IMR-90 (cell line): ENCODE measurements at places on chromosomes 5 and 9.

DNA sequence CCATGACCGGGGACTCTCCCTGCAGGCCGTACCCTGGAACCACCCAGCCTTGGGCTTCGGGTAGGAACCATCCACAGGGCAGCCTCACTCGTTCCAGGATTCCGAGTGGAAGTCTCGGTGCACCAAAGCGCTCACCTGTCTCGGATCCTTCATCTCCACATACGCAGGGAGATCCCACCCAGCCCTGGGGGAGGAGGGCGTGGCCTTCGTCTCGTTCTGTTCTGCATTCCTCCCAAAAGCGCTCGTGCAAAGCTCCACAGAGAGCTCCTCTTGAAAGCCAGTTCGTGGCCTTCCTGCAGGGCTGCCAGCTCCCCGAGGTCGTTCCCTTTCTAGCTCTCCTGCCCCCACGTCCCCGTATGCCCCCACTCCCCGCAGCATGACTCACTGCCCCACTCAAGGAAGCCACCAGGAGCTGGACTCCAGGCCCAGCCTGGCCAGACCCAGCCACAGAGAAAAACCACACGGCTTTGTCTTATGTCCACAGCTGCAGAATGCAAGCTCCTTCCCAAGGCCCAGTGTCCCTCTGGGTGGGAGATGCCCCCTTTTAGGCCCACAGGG is 65.0 kb upstream of the SARDH start:
- peak; percentile 33 for DNase-seq

DNA sequence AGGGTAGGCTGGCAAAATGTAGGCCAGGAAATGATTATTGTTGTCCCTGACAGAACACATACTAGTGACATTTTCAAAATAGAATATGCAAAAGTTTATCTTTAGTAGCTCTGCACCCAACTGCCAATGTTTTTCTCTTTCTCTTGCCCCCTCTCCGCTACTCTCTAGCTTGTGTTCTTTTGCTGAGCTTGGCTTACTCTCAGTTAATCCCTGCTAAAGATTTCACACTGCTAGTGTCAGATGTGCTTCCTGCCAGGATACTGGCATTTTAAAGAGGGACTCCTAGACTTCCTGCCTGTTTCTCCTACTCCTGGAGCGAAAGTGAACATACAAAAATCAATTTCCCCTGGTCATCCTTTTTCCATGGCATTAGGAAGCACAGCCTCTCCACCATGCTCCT is 260.5 kb downstream of the ARRDC3 start:
- DNase-seq, result no peak

GRCh38 chr9:28770827-28771226 is 1197.5 kb upstream of the C9orf72 start:
- DNase-seq, result no peak

DNA sequence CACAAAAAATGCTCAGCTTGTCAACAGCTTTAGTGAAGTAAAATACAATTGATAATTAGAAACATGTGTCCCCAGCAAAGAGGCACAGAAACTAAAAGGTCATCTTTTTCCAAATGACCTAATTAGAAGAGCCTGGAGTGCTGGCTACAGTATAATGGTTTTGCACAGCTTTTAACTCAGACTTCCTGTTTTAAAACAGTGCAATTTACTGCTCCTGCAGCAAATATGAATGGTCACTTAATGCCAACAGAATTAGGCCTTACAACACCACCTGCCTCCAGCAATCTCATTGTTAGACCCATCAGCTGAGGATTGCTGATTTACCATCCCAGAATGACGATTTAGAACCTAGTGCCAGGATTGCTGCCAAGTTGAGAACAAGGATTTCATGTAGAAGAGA is 239.3 kb downstream of the CETN3 start:
- DNase-seq, result no peak

DNA sequence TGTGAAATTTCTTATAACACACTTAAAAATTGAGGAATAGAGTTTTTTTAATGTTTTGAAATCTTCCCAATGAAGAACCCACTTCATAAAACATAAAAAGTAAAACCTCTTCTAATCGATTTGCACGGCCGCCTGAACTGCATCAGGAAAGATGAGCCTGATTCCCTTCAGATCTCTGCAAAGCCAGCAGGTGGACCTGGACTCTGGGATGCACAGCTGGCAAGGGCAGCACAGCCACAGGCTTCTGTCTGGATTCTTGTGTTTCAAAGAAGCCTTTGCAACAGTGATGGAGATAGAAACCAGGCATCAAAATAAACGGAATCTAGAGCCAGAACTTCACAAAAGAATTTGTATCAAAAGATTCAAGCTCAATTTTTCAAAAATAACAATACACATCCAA is 36.0 kb upstream of the SPATA31C2 start:
- no peak for DNase-seq
